ENCODE measurements at places on chromosomes 16 and 17.

GRCh38 chr16:85653290-85653891 is 35.4 kb downstream of the GINS2 start:
- no peak for DNase-seq

- DNase-seq, result no peak
These were observed 13.0 kb downstream of the CDYL2 start for GRCh38 chr16:80791411-80791810.

GRCh38 chr17:59370593-59371299 is 39.3 kb downstream of the YPEL2 start:
- DNase-seq, result no peak

GRCh38 chr16:51150888-51151320 is at the start of gene SALL1:
Gene SALL1 (minus strand): TSS chr16:51151270. CDS start chr16:51151241, 29 bp downstream.
- no peak for DNase-seq

GRCh38 chr16:48619979-48620378 is 10.0 kb upstream of the N4BP1 start:
- DNase-seq, result no peak

GRCh38 chr17:47188271-47188875 is 722 bp downstream of the CDC27 start:
- DNase-seq, result peak; percentile 44

DNA sequence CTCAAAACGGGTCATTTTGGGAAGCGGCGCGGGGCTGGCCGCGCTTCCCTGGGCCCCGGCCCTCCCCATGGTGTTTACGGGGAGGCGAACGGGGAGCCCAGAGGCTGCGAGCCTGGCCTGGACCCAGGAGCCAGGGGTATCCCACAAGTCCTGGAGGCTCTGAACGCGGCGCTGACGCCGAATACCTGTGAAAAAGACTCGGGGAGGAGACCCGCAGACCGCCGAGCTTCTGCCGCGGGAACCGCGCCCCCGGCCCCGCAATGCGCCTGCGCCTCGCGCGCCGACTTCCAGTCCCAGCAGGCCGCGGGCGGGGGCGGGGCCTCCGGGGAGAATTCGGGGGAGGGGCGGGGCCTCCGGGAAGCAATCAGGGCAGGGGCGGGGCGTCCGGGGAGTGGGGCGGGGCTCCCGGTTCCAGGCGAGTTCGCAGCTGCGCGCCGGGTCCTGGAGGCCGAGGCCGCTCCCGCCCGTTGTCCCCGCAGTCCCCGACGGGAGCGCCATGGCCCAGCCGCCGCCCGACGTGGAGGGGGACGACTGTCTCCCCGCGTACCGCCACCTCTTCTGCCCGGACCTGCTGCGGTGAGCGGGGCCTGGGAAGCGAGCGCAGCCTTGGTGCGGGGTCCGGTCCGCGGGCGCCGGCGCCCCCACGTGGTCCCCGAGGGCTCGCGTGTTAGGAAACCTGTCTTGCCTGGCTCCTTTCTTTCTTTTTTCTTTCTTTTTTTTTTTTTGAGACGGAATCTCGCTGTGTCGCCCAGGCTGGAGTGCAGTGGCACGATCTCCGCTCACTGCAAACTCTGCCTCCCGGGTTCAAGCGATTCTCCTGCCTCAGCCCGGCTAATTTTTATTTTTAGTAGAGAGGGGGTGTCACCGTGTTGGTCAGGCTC is at the start of gene DECR2:
Gene DECR2, plus strand, starts transcription at position 418 of the 881 bp plus-strand sequence. Its CDS starts 79 bp downstream, at position 497.
- DNase-seq, result peak; percentile 99

DNA sequence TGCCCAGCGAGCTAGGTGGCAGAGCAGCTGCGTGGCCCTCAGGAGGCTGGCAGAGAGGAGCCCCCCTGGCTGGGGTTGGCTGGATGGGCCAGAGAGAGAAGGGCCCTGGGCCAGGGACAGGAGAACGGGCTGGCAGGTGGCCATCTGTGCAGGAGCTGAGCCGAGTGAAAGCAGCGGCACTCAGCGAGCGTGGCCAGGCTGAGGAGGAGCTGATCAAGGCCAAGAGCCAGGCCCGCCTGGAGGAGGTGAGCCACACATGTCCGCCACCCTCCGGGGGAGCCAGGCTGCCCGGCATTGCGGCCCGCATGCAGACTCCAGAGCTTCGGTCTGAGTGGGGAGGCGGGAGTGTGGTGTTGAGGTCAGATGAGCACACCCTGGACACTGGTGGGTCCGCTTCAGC is 2.1 kb upstream of the RAC3 start:
- DNase-seq, result no peak

GRCh38 chr16:29029168-29029994 is 44.5 kb downstream of the LAT start:
- DNase-seq, result peak; percentile 96

GRCh38 chr17:82241926-82242697 is 13.3 kb downstream of the SLC16A3 start:
- no peak for DNase-seq

DNA sequence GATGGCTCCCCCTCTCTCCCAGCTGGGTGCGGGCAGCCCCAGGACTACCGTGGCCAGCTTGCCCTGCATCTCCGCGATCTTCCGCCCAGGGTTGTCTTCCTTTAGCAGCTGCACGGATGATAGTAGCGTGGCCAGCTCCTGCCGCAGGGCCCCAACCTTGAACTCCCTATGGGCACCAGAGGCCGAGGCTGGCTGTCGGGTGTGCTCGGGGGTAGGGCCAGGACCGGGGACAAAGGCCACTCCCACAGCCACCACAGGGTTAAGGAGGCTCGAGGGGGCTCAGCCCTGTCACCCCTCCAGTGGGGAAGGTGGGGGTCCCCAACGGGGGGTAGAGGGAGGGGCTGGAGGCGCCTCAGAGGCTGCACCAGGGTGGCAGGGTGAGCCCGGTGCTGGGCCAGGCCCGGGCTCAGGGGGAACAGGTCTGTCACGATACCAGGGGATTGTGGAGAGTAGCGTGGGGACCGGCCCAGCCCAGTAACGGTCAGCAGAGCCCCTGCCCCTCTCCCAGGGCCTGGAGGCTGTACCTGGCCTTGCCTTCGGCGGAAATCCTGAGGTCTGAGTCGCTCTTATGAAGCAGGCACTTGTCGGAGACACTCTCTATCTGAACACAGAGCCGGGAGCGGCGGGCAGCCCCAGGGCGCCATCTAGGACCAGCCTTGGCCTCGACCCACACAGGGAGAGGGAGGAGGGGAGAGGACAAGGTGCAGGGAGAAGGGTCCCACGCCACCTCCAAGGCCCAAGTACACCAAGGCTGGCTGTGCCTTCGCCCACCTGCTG is 5.2 kb downstream of the PERCC1 start:
- DNase-seq, result no peak

DNA sequence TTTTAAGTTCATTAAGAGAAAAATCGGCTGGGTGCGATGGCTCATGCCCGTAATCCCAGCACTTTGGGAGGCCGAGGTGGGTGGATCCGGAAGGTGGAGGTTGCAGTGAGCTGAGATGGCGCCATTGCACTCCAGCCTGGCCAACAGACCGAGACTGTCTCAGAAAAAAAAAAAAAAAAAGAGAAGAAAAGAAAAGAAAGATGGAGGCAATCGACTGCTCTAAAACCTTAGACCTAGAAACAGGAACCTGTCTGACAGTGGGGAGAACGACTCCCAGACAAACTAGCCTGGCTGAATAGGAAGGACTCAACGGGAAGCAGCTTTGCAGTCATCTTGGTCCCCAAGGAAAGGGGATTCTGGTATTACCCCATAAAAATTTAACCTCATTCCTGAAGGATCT is 13.7 kb downstream of the MRC2 start:
- DNase-seq, result no peak

- no peak for DNase-seq
These were observed 16.2 kb downstream of the CHP2 start for GRCh38 chr16:23771027-23771426.
